ENCODE measurements at places on chromosomes 6 and 20.

DNA sequence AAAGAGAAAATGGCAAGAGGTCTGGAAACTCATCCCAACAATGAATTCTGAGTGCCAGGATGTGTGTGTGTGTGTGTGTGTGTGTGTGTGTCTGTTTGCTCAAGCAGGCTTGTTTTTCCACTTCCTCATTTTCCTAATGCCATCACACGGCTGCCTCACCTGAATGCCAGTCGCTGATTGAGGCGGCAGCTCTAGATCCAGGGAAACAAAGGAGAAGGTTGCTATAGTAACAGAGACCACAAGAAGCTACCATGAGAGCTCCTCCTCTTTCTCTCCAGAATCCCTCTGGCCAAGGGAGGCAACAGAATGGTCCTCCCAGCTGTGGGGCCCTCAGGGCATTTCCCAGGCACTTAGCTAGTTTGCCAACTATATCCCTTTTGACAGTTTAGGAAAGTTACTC lies 241.1 kb upstream of the TSHZ2 start:
- DNase-seq = no peak

DNA sequence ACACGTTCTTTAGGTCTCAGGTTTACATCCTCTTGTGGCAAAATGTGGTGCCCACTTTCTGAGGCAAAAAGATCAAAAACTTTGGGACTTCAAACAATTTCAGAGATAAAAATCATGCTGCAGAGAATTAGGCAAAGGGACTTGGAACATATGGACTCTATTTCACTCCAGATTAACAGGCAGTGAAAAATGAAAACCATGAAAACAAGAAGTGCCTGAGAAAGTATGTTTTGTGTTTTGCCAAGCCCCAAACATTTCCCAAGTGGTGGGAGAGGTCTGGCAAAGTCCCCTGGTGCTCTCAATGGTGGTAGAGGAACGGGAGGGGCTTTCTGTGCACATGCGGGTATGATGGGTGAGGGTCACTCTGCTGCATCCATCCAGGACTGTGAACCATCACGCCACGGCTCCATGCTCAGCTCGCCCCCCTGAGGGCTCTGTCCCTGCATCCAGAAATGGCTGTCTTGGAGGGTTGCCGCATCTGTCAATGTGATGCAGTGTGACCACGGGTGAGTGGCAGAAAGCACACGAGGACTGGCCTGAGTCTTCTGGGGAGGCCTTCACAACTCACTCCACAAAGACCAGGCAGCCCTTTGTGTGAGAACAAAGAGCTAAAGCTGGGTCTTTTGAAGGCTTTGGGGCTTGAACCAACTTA lies 43.2 kb upstream of the TBC1D7 start:
- no peak for DNase-seq

DNA sequence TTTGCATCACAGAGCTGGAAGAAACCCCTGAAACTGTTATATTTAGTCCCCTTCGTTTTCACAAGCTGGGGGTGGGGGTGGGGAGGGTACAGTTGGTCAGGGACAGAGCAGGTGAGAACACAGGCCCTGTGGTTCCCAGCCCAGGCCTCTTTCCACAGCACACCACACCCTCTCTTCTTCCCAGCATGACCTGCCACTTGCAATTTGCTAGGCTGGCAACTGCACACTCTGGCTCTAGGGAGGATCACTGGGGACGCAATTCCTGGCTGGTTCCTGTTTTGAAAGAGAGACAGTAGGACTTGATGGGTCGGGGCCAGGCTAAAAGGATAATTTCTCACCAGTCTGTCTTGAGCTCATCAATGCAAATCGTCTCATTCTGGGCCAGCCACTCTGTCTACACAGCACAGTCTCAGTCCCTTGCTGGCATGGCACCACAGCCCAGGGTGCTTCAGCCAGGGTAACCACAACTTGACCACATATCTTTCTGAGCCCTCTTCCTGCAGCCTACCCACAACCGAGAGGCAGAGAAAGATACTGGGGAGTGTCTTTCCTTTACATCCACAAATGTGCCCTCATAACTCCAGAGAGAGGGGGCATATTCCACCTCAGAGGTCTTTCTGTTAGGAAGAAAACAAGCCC lies 41.7 kb upstream of the EMILIN3 start:
- no peak for DNase-seq

GRCh38 chr20:53608071-53608455 lies 14.4 kb upstream of the ZNF217 start:
- no peak for DNase-seq

DNA sequence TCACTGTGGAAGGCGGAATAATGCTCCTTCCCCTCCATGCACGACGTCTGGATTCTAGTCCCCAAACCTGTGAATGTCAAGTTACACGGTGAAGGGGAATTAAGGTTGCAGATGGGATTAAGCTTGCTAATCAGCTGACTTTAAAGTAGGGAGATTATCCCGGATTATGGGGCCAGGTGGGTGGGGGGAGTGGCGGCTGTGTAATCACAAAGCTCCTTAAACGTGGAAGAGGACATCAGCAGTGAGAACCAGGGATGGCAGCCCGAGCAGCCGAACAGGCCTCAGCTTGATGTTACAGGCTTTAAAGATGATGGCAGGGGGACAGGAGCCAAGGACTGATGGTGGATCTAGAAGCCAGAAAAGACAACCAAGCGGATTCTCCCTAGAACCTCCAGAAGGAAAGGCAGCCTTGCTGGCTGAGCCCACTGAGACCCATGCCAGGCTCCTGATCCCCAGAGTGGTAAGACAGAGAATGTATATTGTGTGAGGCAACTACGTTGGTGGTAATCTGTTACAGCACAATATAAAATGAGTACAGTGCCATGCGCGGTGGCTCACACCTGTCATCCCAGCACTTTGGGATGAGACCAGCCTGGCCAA lies 117.5 kb downstream of the SCML4 start:
- no peak for DNase-seq

DNA sequence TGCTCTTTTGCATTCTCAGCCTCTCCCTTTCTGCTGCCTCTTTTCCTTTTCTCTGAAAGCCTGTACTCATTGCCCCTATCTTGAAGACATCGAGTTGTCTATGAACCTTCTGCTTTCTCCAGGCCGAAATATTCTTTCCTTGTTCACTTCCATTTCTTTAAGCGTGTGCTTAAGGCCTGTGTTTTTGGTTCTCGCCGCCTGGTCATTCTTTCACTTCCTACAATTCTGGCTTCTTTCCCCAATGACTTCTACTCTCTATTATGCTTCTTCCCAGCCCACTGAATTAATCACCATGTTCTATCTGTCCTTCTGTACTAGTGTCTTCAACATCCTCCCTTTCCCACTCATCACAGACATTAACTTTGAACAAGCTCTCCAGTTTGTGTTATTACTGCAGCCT lies 69.6 kb downstream of the C6orf52 start:
- no peak for DNase-seq

DNA sequence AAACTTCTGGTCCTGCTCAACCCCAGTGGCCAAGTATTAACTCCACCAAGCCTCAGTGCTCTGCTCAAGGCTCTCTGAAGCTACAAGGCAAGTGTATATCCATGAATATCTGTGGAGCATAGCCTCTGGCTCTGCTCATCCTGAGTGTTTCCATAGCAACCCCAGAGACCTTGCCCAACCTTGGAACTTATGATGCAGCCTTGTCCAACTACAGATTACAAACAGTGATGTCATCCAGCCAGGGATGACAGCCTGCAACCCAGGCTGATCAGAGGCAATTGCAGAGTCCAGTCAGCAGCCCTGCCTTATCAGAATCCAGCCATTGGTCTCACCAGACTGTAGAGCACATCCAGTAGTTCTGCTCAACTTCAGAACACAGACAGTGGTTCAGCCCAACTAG lies 65.5 kb upstream of the SPACA1 start:
- peak; percentile 31 for DNase-seq

DNA sequence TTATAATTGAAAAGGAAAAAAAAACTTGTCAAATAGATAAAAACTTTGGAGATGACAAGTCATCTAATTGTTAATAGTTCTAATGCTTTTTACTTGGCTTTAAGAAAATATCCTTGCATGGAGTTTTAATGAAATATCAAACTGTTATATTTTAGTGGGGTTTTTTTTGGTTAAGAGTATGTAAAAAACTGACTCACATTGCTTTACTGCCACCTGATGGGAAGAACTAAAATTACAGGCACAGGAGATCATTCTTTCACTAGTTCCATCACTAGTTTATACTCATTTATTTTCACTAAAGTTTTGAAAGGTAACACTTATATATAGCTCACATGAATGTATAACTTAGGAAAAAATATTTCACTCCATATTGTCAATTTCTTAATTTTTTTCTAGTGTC lies 309.1 kb downstream of the LMBRD1 start:
- DNase-seq = peak; percentile 17

- DNase-seq = peak; percentile 7
Observed at GRCh38 chr6:100322886-100323285, 141.8 kb downstream of the SIM1 start.

DNA sequence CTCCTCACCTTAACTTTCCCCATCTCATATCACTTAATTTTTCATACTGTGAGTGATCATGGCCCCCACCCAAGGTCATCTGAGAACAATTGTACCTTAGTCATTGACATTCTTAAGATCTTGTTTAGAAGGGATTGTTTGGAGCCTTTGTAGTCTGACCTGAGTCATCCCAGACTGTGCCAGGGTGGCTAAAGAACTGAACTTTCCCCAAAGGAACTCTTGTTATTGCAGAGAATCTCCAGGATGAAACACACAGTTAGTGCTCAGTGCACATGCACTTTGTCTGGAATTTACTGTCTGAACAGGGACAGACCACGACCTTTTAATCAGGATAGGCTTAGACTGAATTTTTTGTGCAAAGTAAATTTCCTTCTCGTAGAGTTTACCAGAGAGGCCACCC lies 112.6 kb upstream of the CCN2 start:
- DNase-seq = no peak

DNA sequence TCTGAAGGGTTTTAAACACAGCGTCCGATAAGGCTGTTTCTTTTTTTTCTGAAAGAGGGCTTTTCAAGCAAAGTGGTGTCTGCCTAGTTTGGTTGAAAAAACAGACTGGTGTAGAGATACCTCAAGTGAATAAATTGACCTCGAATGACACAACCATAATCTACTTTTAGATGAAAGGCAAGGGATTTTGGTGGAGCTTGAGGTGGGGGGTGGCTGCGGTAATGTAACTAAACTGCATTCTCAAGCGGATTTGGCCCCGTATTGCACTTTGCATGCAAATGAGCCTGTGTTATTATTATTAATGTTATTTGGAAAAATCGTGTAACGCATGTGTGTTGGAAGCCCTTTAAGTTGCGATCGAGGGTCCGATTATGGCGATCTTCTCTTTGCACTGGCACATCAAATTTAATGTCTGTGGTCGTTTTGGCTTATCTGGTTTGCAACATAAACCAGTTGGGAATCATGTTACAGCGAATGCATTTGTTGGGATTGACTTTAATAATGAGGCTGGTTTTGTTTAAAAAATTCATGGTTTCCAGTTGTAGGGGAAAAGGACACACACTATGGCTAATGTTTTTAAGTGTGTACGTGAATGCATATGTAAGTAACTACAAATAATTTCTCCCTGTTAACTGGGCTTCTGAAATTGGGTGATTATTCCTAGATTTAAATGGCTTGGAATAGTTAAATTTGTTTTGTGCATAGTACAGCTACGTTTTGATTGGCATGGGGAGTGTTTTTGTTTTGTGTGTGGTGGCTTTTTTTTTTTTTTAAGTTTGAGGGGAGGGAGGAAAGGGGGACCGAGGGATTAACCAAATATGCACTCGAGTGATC lies 1.0 kb downstream of the JARID2 start:
- DNase-seq = no peak

- no peak for DNase-seq
Observed at GRCh38 chr6:16551466-16551865, 209.8 kb downstream of the ATXN1 start.

DNA sequence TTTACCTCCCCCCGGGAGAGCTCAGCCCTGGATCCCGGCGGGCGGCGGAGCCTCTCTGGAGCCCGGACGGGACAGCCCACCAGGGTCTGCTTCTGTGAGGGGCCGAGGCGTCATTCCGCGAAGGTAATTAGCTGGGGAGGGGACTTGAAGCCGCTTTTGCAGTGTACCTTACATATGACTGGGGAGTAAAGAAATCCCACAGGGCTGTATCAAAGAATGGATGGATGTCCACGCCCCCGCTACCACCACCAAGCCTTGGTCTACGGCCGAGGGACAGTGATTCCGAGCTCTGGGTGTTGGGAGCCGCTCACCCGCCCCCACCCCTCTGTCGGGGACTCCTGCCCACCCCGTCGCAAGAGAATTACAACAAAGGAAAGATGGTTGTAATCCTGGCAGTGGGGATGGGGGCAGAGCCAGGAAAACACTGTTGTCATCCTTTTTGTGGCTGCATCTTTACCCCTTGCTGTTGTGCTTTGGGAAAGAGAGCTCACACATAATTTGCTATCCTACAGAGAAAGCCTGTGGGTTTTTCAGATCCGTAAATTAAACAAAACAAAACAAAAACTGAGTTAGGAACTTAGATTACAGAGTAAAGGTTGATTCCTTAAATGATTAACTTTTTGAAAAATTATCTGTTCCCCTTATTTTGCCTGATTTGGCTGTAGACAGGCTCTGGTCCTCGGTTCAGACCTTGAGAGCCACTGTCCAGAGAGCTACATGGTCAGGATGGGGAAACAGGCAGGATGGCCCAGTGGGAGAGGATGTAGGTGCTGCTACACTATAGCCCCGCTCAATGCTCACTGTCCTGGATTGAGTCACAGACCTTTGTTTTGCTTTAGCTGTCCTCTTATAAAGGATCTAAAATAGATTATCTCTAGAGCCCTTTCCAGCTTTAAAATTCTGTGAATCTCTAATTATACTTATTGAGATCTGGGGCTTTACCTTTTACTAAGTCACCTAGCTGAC lies 997 bp upstream of the FBXO30 start:
- DNase-seq = no peak

- no peak for DNase-seq
Observed at GRCh38 chr6:11730641-11731040, 48.0 kb downstream of the ADTRP start.

GRCh38 chr6:136060052-136060451 lies 190.1 kb downstream of the MTFR2 start:
- no peak for DNase-seq

DNA sequence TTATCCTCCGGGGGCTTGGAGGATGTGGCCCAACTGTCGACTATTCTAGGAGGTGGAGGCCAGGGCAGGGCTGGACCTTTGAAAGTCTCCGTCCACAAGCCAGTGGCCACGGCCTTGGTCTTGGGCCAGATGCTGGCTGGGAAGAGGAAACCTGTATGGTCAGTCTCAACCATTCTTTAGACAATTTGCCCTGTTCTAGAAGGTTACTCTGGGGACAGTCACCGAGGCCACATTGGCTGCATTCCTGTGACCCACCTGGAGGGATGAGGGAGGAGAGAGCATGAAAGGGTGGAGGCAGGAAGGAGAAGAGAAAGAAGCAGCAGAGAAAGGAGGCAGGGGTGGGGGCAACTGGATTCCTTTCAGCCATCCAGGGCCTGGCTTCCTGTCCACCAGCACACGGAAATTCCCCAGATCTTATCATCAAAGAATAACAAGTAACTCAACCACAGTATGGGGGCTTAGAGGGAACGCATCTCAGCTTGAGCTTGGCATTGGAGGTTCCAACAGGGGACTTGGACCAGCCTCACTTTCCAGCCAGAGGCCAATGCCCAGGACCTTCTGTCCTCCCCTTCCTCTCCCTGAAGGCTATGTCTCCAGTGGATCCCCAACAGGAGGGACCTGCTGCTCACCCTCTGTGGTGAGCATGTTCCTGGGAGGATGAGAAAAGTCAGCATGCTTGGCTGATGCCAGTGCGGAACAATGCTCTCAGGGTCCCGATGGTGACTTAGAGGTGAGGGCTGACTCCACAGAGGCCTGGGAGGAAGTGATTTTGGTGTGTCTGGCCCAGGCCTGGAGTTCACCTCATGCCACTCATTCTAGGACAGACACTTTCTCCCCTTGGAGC lies 30.4 kb downstream of the TGM2 start:
- no peak for DNase-seq

Measured in NCI-H446 treated with DMSO at 0.1 percent for 48 hours (cell line).